ENCODE measurements at places on chromosomes 7 and 10. TPM values are rescaled to one million over a fixed set of nuclear protein-coding genes. Genes with fewer than 3 reads are reported as not detected.

GRCh38 chr7:108129018-108129965 lies 869 bp downstream of the LAMB4 start:
- no peak for DNase-seq

DNA sequence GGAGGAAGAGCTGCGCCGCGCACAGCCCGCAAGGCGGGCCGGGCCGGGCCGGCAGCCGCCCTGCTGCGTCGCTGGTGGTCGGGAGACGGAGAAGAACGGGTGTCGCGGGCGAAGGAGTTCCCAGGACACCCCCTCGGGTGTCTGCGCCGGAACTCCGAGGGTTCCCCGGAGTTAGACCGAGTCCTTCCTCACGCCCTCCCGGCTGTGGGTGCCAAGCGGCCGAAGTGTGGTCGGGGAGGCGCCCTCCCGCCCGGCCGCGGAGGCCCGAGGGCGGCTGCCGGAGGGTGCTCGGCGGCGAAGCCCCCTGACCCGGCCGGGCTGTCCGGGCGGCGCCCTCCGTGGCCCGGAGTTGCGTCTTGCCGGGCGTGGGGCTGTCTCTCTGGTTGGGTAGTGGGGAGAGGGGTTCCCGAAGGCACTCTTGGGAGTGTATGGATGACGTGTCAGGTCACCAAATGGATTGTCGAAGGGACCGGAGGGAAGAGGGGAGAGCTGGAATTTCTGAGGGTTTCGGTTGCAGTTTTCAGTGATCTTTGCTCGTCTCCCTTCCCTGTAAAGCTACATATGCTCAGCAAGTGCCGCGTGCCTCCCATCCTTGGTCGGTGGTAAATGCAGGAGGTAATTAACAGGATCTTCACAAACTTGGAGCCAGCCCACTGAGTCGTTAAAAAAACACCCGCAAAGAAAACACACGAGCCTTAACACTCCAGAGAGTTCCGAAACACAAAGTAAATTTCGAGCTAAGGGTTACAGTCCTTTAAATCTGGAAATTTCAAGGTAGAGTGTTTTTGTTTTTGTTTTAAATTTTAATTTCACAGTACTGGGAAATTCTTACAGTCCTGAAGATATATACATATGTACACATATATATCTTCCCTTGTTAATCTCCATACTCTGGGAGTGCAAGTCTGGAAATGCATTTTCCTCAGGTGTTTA lies 871 bp downstream of the ST7 start:
- DNase-seq: peak; percentile 65

GRCh38 chr7:151008143-151008510 lies 16.2 kb downstream of the ATG9B start:
- no peak for DNase-seq

- DNase-seq: no peak
Observed at GRCh38 chr10:58475322-58476277, 37.1 kb upstream of the BICC1 start.

- DNase-seq: no peak
Observed at GRCh38 chr10:28631896-28632583, 45.3 kb upstream of the BAMBI start.

GRCh38 chr10:416091-416515 lies 273.4 kb downstream of the DIP2C start:
- no peak for DNase-seq

DNA sequence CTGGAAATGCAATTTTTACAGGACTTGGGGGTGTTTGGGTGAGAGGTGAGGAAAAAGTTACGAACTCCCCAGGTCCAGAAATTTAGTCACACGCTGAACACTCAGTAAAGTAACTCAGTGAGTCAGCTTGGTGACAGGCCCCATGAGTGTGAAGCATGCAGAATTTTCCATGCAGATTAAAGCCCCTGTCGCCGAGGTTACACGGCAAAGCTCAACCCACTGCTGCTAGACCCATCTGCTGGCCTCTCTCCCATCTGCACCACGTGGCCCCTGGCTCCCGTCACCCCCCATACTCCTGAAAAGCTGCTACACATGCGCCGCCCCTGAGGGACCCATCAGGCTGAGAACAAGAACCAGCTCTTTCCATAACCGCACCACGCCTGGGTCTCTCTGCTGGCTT lies 7.0 kb upstream of the MMP21 start:
- no peak for DNase-seq

DNA sequence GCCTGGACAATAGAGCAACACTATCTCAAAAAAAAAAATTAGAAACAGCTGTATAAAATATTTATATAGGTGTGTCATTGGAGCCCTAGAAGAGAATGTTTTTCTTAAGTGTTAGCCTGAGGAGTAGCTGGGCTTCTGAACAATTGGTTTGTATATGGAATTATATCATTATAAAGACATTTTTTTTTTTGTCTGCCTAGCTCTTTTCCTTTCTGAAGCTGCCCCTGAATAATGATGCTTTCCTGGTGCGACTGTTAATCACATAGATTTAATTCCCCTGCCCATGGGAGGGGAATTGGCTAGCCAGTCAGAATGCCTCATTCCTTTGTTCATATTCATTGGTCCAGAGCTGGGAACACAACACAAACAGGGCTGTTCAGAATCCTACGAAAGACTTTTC lies 13.9 kb upstream of the ABCC2 start:
- no peak for DNase-seq

- DNase-seq: no peak
Observed at GRCh38 chr10:69960988-69961880, 91.4 kb upstream of the MACROH2A2 start.

- no peak for DNase-seq
Observed at GRCh38 chr7:43612128-43612527, 29.2 kb downstream of the STK17A start.

GRCh38 chr7:39383136-39383535 lies 183.1 kb upstream of the YAE1 start:
- no peak for DNase-seq

DNA sequence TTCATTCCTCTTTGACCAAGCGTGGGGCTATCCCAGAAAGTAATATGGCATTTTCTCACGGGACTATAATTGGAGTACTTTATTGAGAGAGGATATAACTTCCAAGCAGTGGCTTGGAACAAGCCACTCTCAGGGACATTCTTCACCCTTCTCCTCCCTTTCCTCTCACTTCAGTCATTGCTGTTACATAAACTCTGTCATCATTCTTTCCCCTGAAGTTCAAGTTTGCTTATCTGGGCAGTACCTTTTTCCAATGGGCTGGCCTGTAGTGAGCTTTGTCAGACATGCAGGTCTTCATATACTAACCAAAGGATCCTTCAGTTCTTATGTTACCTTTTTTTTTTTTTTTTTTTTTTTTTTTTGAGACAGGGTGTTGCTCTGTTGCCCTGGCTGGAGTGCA lies 58.7 kb upstream of the KMT2E start:
- no peak for DNase-seq

DNA sequence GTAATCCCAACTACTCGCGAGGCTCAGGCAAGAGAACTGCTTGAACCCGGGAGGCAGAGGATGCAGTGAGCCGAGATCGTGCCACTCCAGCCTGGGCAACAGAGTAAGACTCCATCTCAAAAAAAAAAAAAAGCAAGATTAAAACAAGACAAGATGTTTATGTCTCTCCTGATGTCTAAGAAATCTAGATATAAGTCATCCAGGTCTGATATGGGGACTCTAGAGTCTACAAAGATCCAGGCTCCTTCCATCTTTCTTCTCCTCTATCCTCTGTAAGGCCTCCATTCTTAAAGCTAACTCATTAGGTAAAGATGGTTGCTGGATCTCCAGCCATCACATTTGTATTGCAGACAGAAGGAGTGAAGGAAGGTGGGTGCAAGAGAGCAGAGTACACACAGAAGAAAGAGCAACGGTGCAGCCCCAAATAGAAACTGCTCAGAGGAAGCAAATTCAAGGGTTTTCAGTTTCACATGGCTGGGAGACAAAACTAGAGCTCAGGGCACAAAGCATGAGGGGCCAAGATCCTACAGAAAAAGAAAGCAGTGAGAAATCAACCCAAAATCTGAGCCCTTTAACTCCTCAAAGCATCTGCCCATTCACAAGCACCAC lies 57.6 kb downstream of the USP6NL start:
- DNase-seq: no peak

DNA sequence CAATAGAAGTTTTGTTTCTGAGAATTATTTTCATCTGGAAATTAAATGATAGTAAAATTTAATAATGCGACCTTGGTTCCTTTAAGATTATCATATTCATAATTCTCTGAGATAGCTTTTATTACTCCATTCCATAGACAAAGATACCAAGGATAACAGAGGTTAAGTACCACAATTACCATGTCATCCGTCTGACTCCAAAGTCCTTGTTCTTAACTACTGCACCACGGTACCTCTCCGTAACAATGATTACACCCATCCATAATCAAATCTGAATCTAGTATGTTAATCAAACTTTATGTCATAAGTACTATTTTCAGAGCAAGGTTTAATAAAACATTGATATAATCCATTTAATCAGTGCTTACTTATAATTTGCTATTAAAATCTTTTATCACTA lies 8.4 kb downstream of the ZDHHC6 start:
- no peak for DNase-seq

- peak; percentile 79 for DNase-seq
Observed at GRCh38 chr7:22726345-22726906, 574 bp upstream of the IL6 start.

DNA sequence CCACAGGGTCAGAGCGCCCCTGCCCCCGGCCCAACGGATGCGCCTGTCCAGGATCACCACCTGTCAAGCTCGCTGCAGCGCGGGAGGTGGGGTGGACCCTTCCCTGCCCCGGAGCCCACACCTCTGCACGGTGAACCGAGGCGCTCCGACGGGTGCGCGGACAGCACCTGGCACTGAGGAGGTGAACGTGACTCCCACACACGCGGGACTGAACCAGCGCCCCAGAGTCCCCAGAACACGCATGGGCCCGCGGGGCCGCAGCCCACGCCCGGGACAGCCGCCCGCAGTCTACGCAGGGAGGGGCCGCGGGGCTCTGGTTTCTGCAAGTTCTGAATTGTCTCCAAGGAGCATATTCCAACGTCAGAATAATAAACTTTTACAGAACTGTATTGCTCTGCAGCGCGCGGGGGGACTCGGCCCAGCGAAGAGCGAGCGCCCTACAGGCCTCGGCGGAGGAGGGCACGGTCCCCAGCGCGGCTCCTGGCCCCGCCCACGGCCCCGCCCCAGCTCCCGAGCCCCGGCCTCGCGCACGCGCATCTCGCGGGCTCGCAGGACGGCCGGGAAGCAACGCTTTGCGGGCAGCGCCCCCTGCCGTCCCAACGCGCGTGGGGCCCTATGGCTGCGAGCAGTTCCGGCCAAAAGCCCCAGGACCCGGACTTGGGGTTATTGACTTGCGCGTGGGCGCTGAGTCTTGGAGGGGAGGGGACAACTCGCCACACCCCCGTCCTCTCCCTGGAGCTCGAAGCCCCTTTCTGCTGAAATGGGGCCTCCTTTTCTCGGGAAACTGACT lies 29.7 kb downstream of the OAT start:
- peak; percentile 55 for DNase-seq

DNA sequence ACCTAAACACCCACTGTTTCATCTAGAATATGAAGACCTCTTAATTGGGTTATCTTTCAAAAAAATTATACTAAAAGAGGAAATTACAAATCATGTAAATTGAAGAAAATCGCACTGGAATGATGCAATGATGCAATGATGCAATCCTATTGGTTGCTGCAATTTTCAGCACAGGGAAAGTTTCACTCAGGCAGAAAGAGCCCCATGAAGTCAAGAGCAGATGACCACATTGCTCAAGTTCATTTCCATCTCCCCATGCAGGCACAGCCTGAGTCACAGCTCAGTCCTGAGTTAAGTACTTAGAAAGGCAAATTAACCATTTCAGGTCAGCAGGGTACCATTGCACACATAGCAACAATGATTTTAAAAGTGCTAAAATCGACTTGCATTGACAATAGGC lies 180.3 kb upstream of the MYO3A start:
- no peak for DNase-seq

- DNase-seq: no peak
Observed at GRCh38 chr7:50497068-50497642, 47.0 kb upstream of the FIGNL1 start.

- no peak for DNase-seq
Observed at GRCh38 chr10:131198843-131199242, 112.7 kb downstream of the TCERG1L start.

GRCh38 chr10:119087271-119087882 lies 6.8 kb upstream of the EIF3A start:
- DNase-seq: no peak

DNA sequence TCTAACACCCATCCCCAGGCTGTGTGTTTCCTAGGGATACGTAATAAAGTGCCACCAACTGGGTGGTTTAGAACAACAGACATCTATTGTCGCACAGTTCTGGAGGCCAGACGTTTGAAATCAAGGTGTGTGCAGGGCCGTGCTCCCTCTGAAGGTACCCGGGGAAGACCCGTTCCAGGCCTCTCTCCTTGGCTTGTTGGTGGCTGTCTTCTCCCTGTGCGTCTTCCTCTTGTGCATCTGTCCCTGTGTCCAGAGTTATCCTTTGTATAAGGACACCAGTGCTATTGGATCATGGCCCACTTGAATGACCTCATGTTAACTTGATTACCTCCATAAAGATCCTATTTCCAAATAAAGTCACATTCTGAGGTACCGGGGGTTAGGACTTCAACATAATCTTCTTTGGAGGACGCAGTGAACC lies 15.6 kb downstream of the GRK5 start:
- no peak for DNase-seq

DNA sequence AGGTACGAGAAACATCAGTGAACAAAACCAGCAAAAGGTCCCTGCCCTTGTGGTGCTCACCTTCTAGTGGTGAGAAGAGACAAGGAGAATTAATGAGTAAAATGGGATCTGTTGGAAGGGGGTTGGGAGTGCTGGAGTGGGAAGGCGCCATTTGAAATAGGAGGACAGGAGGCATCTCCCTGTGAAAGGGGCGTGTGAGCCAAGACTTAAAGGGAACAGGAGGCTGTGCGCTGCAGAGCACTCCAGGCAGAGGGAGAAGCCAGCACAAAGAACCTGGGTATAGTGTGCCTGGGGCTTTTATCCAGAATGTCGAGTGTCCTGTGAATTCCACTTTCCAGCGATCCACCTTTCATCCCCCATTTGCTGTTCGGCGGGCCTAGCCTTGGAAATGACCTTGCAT lies 497.9 kb upstream of the GALNT17 start:
- DNase-seq: no peak

GRCh38 chr10:77358656-77359055 lies 279.0 kb downstream of the KCNMA1 start:
- DNase-seq: no peak

DNA sequence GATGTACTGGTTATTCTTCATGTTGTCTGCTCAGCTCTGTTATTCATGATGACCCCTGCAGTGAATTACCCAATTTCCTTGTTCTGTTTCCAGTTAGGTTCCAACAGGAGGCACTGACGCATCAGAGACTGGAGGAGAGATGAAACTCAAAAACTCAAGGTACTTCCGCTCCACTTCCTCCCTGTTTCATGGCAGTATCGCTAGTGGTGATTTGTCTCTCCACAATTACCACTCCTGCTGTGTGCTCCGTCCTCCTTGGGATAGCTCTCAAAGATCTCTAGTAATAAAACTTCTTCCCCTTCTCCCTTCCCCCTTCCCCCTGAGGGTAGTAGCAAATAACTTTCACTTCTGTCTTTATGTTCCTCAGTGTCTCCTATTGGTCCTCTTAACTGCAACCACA lies 107.4 kb upstream of the ABCB5 start:
- DNase-seq: no peak

- no peak for DNase-seq
Observed at GRCh38 chr7:131893631-131894340, 337.4 kb upstream of the PODXL start.

The OR2A42 gene
- total RNA-seq: not detected

The SH3PXD2A gene
- 12.5 TPM for total RNA-seq

The VSIR gene
- 59.3 TPM for total RNA-seq

The TBATA gene
- total RNA-seq: not detected

The PSTK gene
- 3.4 TPM for total RNA-seq

The CPA2 gene
- total RNA-seq: not detected

The H2BK1 gene
- total RNA-seq: not detected

The MRLN gene
- total RNA-seq: not detected

The CYP3A7 gene
- total RNA-seq: not detected
